ENCODE measurements at places on chromosomes 5 and 9.

- no peak overlapping the region for H3K4me3 ChIP-seq
- H3K27me3 ChIP-seq = peaks cover 14% of the 10 kb centered on the region
These were observed 316.7 kb downstream of the SLIT3 start for GRCh38 chr5:168984135-168984675.

DNA sequence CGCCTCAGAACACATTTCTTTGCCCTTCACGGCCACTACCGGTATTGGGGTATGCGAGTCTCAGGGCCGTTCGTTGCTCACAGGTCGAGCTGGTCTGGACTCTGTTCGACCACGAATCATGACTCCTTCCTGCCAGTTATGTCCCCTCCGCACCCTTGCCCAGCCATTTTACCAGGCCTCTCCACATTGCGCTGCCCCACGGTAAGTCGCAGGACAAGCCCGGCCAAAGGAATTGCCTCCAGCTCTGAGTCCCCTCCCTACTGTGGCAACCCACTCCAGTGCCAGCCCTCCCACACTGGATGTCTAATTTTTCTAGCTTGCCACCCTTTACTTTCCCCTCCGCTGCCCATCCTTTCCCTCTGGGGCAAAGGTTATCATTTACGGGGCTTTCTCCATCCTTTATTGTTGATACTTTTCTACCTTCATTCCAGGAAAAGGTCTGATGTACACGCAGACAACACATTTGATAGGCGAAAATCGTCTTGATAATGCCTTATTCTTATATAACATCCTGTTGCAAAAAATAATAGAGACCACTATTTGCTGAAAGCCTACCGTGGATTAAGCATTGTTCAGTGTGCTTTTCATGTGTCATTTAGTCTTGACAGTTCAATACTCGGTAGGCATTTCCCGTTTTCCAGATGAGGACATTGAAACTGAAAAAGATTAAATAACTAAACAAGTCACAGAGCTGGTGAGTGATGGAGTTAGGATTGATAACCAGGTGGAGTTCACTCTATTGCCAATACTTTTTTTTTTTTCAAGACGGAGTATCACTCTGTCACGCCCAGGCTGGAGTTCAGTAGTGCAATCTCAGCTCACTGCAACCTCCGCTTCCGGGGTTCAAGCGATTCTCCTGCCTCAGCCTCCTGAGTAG is 958 bp upstream of the HSPA5 start:
- H3K36me3 ChIP-seq = peaks cover 45% of the 10 kb centered on the region
- H3K4me3 ChIP-seq = peak overlapping the region; percentile 79
- no peak for DNase-seq
- no peaks in the 10 kb centered on the region for H3K27me3 ChIP-seq

DNA sequence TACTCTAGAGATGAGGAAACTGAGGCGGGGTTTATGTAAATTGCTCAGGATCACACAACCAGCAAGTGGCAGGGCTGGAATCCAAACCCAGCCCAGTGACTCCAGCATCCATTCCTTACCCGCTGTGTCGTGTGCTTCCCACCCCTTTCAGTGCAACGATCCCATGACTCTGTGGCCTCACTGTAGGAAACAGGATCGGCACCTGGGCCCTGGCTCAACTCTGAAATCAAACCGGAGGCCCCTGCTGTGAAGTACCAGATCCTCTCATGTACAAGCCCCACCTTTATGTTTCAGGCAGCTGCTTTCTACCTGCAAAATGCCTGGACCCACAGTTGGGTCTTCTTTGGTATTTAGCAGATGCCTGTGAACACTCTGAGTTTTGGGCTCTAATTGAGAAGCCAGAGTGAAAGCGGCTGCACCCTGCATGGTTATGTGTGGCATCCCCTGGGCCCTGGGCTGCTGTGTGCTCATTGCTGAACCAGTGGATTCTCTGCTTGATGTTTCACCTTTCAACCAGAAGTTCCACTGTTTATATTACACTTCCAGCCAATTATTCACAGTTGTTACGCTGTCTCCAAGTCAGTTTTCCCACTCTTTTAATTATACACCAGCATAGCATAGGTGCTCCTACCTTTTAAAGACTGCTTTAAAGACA is 36.7 kb downstream of the ABLIM3 start:
- H3K4me3 ChIP-seq = no peak overlapping the region
- peaks cover 31% of the 10 kb centered on the region for H3K4me1 ChIP-seq
- H3K27me3 ChIP-seq = no peaks in the 10 kb centered on the region

DNA sequence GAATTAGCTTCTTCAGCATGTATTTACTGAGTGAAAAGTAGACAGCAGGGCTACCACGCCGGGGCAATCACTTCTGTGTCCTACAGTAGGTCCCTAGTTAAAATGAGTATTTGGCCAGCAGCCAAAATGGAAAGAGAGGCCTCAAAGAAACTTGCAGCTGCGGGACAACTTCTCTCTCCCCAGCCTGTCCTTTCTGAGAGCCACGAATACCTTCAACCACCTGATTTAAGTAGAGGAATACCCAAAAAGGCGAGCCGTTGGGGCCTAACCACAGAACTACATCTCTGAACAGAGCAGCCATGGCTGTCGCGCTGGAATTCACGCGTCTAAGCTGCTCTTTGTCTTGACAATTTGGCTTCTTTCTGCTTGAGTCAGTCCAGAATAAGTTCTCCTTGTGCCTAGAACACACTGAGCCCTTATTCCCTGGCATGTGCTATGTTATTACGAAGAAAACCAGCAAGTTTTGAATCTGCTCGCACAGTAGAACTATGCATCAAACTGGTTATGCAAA is 43.8 kb upstream of the GOLPH3 start:
- no peak for DNase-seq
- no peaks in the 10 kb centered on the region for H3K4me1 ChIP-seq
- H3K27ac ChIP-seq = no peak overlapping the region

DNA sequence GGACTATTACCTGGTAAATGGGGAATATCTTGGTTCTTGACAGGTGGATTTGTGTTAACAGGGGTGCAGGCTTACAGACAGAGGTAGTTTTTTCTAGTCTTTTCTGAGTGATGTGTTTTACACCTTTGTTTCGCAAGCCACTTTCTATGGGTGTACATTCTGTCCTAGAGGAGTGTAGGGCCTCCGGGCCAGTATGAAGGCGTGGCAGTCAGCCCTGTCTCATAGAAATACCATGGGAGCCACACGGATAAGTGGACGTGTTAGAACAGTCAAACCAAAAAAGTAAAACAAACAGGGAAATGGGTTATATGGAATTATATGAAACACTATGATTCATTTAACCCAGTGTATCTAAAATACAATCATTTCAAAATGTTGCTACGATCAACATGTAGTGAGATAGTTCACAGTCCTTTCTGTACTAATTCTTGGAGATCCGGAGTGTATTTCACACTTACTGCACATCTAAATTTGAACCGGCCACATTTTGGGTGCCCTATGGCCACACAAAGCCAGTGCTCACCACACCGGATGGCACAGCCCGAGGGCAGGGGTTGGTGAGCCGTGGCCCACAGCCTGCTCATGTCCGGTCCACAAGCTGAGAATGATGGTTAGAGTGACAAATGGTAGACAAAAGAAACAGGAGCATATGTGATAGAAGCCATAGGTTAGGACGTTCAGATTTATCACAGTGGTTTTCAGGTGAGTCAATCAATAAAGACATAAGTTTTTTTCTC is 80.1 kb upstream of the IRX4 start:
- no peaks in the 10 kb centered on the region for H3K27me3 ChIP-seq
- peak overlapping the region; percentile 69 for H3K4me3 ChIP-seq
- H3K27ac ChIP-seq = no peak overlapping the region
- H3K4me1 ChIP-seq = peaks cover 19% of the 10 kb centered on the region

DNA sequence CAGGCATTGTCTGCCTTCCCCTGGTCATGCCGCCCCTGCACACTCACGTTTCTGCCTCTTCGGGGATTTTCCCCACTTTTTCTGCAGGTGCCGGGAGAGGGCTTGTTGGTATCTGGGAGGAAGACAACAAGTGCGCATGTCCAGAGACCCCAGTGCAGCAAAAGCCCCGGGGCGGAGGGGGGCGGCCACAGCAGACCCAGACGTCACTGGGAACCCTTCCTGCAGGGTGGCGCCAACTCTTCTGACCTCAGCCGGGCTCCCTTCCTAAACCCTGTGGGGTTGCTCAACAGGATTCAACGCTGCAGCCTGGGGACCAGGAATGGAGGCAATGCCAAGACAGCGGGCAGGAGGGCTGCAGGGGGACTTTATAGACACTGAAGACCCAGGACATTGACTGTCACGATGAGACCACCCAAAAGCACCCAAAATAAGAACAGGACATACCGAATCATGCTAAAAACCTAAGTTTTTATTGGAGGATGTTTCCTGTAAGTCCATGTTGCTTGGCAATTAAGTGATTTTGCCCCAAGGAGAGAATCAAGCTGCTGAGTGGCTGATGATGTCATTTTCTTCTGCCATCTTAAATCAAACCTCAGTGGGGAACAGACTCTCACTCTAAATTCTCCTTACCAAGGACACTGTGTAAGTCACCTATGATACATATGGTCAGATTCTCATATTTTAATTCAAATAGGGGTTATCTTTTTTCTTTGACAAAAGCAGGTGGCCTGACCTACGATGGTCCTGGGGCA is 62.9 kb upstream of the SIMC1 start:
- no peaks in the 10 kb centered on the region for H3K4me1 ChIP-seq
- peaks cover 56% of the 10 kb centered on the region for H3K27me3 ChIP-seq
- no peak for DNase-seq
- no peak overlapping the region for H3K4me3 ChIP-seq

DNA sequence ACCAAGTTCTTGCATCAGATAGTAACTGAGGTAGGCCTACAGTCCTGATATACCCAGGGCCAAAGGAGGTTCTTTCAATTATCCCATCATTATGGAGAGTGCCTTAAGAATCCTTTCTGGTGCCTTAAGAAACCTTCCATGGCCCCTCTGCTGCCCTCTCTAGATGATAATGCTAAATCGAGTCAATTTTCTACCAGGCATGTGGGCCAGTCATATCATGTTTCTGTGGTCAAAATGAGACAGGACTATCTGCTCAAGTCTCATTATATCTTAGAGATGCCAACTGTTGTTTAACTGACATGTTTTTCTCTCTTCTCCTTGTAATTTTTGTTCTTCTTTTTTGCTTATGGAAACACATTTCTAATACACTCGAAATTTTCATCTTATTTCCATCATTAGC is 127.6 kb downstream of the EDIL3 start:
- H3K27ac ChIP-seq = no peak overlapping the region
- no peaks in the 10 kb centered on the region for H3K36me3 ChIP-seq
- no peak for DNase-seq

GRCh38 chr5:83474161-83474796 is 2.7 kb downstream of the VCAN start:
- peaks cover 16% of the 10 kb centered on the region for H3K27me3 ChIP-seq
- no peaks in the 10 kb centered on the region for H3K36me3 ChIP-seq
- peak; percentile 96 for DNase-seq
- H3K4me1 ChIP-seq = peaks cover 19% of the 10 kb centered on the region
- peak overlapping the region; percentile 87 for H3K27ac ChIP-seq

DNA sequence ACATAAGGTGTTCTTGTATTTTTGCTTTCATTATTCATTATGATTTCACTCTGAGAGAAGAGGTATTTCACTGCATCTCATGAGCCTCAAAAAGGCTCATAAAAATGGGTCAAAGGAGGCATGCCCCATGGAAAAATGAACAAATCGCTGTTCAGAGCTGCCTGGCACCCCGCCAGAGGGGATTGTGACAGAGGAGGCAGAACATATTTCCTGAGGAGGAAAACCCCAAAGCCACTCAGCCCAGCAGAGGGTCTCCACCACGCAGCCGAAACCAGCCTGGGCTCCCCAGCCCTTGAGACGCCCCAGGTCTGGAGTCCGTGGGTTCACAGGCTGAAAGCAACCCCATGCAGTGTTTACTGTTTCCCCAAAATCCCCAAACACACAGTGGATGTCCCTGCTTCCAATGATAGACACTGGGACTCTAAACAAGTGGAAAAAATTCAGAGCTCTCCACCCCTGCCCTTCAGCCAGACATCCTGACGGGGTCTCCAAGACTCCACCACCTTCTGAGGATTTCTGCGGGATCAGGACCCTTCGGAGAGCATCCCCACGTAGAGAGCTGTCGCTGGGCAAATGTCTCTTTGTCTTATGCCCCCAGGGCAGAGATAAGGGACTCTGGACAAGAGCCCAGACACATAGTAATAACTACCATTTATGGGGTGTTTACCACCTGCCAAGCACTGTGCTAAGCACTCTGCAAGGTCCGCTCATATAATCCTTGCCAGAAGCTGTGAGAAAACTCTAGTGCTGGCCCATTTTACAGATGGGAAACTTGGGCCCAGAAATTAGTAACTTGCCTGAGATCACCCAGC is 122.3 kb downstream of the PAX5 start:
- no peak for DNase-seq
- H3K36me3 ChIP-seq = no peaks in the 10 kb centered on the region
- no peak overlapping the region for H3K27ac ChIP-seq
- no peaks in the 10 kb centered on the region for H3K4me1 ChIP-seq

DNA sequence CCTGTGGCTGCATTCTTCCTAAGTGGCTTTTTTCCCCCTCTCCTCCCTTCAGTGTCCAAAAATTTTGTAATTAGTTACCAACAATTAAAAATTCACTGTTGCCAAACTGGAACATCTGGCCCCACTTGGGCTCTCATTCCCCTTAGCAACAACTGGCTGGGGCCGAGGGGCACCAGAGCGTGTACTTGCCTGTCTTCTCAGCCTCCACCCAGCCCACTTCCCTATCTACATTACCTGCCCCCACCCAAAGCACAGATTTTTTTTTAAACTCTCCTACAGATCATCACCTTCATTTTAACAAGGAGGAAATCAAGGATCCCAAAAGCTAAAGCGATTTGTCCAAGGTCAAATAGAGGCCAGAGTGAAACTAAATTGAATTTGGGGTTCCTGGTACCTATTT is 278.8 kb downstream of the EBF1 start:
- no peak for DNase-seq
- no peak overlapping the region for H3K4me3 ChIP-seq
- H3K4me1 ChIP-seq = peaks cover 19% of the 10 kb centered on the region
- H3K36me3 ChIP-seq = no peaks in the 10 kb centered on the region
- no peaks in the 10 kb centered on the region for H3K27me3 ChIP-seq

- H3K4me1 ChIP-seq = peaks cover 44% of the 10 kb centered on the region
- DNase-seq = no peak
- no peaks in the 10 kb centered on the region for H3K36me3 ChIP-seq
These were observed 145.6 kb downstream of the LURAP1L start for GRCh38 chr9:12920437-12920836.

DNA sequence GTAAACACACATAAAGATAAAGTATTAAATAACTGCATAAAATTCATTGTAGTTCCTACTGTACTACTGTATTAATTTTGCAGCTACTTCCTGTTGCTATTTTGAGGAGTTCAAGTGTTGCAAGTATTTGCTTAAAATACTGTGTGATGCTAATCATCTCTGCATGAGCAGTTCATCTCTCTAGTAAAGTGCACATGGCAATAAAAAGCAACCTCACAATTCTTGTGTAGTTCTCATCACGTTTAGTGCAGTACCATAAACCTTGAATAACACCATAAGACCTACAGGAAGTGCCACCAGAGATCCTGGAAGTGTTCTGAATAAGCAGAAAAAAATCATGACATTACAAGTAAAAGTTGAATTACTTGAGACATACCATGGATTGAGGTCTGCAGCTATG is 34.6 kb downstream of the CPLANE1 start:
- H3K4me1 ChIP-seq = no peaks in the 10 kb centered on the region
- DNase-seq = no peak
- H3K4me3 ChIP-seq = no peak overlapping the region
- H3K27me3 ChIP-seq = no peaks in the 10 kb centered on the region

GRCh38 chr9:136728548-136729123 is 14.1 kb downstream of the LCN10 start:
- peak; percentile 36 for DNase-seq
- peak overlapping the region; percentile 91 for H3K4me3 ChIP-seq
- H3K27ac ChIP-seq = peak overlapping the region; percentile 16
- peaks cover 16% of the 10 kb centered on the region for H3K4me1 ChIP-seq
- no peaks in the 10 kb centered on the region for H3K27me3 ChIP-seq
